ENCODE measurements at places on chromosomes 4 and X.
A peak's percentile ranks its signal among the peaks of the same experiment; 100 is the strongest.

DNA sequence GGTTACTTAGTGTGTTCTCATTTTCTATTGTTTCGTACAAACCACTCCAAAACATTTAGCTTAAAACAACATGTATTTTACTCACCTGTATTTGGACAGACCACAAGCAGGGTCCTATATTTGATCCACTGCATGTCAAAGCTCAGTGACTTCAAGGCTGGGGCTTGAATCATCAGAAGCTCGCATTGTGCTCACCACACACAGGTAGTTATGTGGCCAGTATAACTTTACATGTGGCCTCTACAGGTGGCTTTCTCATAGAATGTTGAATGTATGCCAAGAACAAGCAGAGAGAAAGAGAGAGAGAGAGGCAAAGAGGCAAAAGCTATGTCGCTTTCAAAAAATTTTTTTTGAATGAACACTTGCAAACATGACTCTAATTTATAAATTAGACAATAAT, 107.6 kb downstream of the QRFPR start:
- no peak for DNase-seq

DNA sequence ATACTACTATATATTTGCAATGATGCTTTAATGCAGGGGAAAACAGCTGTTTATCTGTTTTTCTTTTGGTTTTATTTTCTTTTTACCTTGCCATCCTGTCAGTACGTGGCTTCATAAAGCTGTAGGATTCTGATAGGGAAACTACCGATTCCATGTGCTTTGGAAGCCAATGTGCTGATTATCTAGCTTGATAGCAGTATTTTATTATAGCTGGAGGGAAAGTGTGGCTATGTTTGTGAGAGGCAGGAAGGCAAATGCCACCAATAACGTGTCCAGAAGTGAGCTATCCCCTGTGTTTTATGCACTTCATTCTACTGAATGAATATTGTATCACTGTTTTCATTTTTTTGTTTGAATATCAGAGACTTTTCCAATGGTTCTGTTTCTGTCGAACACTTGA, 43.7 kb downstream of the IL15 start:
- no peak for DNase-seq

DNA sequence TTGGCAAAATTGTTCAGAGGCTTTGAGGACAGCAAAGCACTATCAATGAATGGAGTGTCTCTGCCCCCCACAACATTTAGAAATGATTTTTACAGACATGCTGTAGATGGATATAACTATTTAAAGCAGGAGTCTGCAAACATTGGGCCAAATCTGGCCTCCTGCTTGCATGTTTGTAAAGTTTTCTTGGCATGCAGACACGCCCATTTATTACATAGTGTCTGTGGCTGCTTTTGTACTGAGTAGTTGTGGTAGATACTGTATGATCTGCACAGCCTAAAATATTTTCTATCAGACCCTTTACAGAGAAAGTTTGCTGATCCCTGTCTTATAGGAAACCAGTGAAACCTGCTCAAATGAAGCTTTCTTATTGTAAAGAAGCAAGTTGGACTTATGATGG, 45.5 kb upstream of the PHEX start:
- DNase-seq, result no peak

DNA sequence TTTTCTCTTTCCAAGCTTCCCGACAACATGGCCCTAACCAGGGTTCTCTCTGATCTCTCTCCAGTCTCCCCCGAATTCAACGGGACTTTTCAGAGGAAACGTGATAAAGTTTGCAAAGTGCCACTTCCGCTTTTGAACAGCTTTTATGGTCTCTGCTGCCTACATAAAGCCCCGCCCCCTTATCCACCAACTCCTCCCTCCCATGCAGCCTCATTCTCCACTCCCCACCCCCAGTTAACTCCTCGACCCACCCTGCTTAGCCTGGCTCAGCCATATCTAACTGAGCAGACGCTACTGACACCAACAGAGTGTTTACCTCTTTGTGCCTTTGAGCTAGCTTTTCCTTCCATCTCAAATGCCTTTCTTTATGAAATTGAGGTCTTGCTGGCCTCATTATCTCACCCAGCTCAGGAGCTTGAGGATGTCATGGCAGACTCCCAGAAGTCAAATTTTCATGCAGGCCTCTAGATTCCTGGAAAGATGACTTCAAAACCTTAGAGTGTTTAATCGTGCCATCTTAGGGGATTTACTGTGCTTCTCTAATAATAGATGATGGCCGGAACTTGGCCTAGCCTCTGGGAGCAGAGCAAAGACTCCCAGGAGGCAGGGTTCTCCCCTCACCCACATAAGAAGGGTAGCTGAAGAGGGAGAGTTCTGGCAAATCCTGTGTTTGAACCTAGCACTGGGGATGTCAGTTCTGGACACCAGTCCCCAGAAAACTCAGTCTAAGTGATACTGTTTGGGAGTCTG, 606.0 kb downstream of the BCOR start:
- DNase-seq, result no peak

GRCh38 chr4:152524427-152524826, 11.5 kb downstream of the FBXW7 start:
- no peak for DNase-seq

- DNase-seq, result no peak
Measured at GRCh38 chr4:167021545-167022155, 212.6 kb downstream of the SPOCK3 start.

- DNase-seq, result no peak
Measured at GRCh38 chr4:143374771-143375170, 38.1 kb downstream of the GAB1 start.

- peak; percentile 2 for DNase-seq
Measured at GRCh38 chrX:35380808-35381700, 417.1 kb upstream of the MAGEB16 start.

DNA sequence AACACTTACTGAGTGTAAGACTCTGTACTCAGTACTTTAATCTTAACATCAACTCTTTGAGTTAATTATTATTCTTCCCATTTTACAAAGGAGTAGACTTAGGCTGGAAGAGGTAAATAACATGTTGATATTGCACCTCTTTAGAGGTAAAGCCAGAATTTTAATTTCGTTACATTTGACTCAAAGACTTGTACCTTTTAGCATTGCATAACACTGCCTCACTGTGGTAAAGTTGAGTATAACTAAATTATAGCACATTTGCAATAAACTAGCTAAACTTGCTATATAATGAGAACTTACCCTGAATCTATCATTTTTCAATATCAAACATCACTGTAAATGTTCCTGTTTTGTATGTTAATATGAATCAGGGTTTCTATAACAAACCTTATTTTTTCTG, 218.5 kb downstream of the PRR32 start:
- no peak for DNase-seq

DNA sequence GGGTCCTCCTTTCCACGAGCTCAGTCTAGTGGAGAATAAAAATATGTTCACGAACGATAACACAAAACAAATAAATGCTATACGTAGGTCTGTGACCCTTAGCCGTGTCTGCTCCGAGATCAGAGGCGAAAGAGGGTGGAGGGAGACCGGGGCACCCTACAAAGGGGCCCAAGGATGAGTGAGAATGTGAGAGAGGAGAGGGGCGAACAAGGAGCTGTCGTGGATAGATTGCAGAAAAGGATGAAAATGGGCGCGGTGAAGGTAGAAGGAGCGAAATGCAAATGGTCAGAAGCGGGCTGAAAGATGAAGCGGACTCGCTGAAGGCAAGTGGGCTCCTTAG, 6.2 kb upstream of the ZBTB33 start:
- DNase-seq, result no peak

Measured in hepatic stellate cell (primary cell).